ENCODE measurements at places on chromosomes 5 and 9.

DNA sequence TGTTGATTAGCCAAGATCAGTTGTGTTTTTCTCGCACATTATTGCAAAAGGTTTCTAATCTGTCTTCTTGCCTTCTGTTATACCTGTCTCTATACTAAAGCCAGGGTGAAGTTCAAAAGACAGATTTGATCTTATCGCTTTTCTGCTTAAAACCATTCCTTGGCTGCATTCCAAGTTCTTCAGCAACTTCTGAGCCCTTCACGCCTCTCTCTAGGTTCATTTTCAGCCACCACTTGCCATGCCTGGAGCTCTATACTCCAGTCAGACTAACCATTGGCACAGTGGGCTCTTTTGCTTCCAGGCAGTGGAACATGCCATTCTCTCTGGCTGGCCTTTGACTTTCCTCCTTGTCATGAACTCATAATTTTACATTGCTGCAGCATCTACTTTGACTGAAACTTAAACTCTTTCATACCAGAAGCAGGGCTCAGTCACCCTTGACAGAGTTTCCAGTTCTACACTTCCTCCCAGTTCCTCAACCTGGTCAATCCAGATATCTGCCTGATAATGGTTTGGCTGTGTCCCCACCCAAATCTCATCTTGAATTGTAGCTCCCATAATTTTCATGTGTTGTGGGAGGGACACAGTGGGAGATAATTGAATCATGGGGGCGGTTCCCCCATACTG, 114.4 kb downstream of the SLC12A2 start:
- no peak overlapping the region for H3K4me3 ChIP-seq
- peaks cover 15% of the 10 kb centered on the region for H3K27me3 ChIP-seq
- no peak overlapping the region for H3K27ac ChIP-seq
- peaks cover 7% of the 10 kb centered on the region for H3K4me1 ChIP-seq

DNA sequence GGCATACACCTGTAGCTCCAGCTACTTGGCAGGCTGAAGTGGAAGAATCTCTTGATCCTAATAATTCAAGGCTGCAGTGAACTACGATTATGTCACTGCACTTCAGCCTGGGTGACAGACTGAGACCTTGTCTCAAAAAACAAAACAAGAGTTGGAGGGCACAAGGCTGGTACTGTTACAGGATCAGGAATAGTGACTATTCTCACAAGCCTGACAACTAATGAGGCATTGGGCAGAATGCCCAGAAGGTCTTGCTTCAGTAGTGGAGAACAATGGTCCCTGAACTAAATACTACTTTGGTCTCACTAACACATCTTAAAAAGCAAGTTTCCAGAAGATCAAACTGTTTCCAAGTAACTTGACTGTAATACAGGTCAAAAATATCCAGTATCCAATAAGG, 182.9 kb upstream of the RFX3 start:
- no peaks in the 10 kb centered on the region for H3K4me1 ChIP-seq
- H3K36me3 ChIP-seq, result no peaks in the 10 kb centered on the region
- DNase-seq, result no peak
- H3K4me3 ChIP-seq, result no peak overlapping the region
- H3K27ac ChIP-seq, result no peak overlapping the region

DNA sequence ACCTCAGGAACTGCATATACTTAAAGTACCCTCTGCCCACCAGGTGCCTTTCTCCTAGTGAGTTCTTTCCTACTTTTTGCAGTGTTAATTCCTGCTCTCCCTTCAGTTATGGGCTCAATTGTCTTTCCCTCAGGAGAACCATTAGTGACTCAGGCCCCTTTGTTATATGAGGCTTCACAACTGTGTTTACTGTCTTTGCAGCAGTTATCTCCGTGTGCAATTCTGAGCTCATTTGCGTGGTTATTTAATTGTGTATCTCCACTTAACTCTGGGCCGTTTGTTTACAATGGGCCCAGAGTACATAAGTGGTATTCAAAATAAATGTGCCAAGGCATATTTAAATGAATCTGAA, 9.6 kb downstream of the FBXO38 start:
- DNase-seq, result peak; percentile 30
- no peak overlapping the region for H3K4me3 ChIP-seq
- H3K4me1 ChIP-seq, result peaks cover 26% of the 10 kb centered on the region
- H3K27me3 ChIP-seq, result no peaks in the 10 kb centered on the region

DNA sequence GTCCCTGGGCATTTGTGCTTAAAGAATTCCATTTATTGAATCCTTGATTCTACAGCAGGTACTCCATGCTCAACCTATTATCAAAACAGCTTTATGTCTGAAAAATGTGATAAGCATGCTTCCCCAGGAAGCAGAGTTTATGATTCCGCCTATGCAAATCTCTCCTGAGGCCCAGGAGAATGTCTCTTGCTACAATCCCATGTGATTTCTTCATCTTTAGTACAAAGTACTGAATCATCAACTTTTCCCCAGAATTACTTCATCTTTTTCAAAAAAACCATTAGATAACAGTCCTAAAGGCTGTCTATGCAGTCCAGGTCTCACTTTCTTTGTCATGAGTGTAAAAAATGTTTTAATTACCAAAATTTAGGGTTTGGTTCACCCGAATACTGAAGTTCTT, 130.2 kb upstream of the ADAMTSL1 start:
- H3K4me1 ChIP-seq, result peaks cover 10% of the 10 kb centered on the region
- H3K27ac ChIP-seq, result no peak overlapping the region
- no peak for DNase-seq
- H3K4me3 ChIP-seq, result no peak overlapping the region
- no peaks in the 10 kb centered on the region for H3K36me3 ChIP-seq
- H3K27me3 ChIP-seq, result no peaks in the 10 kb centered on the region

GRCh38 chr5:83199126-83199525, 121.8 kb downstream of the XRCC4 start:
- no peak overlapping the region for H3K27ac ChIP-seq
- no peaks in the 10 kb centered on the region for H3K36me3 ChIP-seq
- peaks cover 19% of the 10 kb centered on the region for H3K4me1 ChIP-seq
- no peak for DNase-seq
- H3K4me3 ChIP-seq, result no peak overlapping the region

Measured in neural progenitor cell (in vitro differentiated cells).